ENCODE measurements at places on chromosomes 6 and 20.

DNA sequence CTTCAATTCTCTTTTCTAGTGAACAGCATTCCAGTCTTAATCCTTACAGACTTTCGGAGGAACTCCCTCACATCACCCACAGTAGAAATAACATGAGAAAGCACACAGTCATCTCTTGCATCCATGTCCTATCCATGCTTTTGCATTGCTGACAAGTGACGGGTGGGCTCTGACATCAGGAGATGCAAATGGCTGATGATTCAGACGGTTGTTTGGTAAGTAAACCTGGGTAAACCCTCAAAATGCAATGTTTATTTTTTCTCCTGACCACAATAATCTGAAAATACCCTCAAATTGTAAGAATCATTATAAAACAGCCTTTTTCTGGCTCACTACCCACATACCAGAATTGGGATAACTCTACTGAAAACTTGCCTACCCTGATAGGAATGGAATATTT is 792.0 kb downstream of the MAFB start:
- no peak for DNase-seq

DNA sequence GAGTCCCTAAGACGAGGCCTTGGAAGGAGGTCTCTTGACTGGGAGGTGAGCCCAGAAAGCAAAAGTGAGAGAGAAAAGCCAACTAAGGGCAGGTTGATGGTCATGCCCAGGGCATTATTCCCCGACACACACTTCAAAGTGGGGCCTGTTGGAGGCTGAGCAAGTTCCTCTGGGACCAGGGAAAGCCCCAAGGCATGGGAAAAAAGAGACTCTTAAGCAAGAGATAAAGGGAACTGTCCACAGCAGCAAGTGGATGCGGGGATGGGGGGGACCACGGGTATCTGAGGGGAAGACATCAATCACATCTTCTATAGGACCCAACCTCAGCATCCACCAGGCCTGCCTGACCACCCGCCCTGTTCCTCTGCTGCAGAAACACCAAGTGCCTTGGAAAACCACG is 119.9 kb upstream of the MAFB start:
- DNase-seq: no peak

DNA sequence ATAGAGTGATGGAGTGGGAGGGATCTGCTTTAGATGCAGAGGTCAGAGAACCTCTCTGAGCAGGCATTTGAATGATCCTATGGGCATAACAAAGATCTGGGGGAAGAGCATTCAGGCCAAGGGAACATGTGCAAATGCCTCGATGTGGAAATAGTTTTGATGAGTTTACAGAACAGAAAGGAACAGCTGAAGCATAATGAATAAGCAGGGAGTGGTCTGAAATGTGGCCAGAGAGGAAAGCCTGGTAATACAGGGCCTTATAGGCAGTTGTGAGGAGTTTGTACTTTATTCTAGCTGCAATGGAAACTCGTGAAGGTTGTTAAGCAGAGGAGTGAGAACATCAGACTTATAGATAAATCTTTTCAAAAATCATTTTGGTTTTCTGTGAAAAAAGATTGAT is 33.0 kb upstream of the ME1 start:
- DNase-seq: no peak

DNA sequence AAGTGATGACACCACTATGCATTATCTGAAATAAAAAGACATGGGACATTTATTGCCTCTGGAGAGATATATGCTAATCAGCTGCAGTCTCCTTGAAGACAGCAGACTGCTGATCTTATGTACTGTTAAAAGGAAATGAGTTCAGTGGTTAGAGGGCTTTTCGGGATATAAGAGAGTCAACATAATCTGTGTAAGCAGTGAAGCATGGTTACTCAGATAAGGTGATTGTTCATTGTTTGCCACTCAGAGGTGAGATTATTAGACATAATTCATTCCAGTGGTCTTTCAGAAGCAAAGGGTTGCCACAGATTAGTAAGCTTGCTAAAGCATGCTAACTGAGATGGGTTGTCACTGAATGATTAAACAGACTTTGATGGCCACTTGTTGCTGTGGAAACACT is 1450.7 kb upstream of the ADGRB3 start:
- no peak for DNase-seq

DNA sequence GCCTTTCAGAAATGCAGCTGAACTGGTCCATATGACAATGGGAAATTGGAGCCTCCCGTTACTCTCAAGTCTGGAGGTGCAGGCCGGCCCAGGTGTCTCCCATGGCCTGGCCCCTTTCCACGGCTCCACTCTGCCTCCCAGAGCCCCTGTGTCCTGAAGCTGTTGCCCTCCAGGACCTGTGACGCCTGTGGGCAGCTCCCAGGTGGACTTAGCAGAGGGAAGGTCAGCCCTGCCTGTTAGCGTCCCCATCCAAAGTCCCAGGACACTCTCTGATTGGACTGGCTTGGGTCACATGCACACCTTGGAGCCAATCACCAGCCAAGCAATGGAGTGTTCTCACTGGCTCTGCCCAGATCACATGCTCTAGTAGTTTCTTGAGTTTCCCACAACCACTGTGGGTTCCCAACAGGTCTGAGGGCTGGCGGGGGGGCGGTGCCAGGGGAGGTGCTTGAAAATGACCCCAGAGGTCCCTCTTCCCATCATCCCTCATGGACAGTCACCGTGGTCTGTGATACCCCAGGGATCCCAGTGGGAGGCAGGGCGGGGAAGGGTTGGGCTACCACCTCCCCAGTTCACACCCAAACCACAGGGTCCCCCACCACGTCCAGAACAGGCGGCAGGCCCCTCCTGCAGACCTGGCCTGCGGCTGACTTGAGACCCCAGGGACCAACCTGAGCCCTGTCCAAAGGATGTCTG is 135.6 kb downstream of the TAF4 start:
- no peak for DNase-seq
